Activated B cell treated with CpG ODN at 0.5 μM for 24 hours (primary cell): ENCODE measurements at places on chromosomes 7 and 10. TPM values are rescaled to one million over a fixed set of nuclear protein-coding genes. Genes with fewer than 3 reads are reported as not detected.

The PROSER2 gene
- 0.17 and 0.27 TPM in 2 replicates for total RNA-seq

The RASSF4 gene
- 2.0 and 2.5 TPM in 2 replicates for total RNA-seq

The HIBADH gene
- total RNA-seq: 9.8 and 10.0 TPM in 2 replicates

The CASTOR2 gene
- 0.66 and 0.73 TPM in 2 replicates for total RNA-seq

The AZGP1 gene
- not detected in 2 replicates for total RNA-seq

The EPO gene
- total RNA-seq: not detected in 2 replicates

The TMEM236 gene
- 0.09 and 0.10 TPM in 2 replicates for total RNA-seq

The HABP2 gene
- not detected in 2 replicates for total RNA-seq

The HPS1 gene
- total RNA-seq: 104 and 106 TPM in 2 replicates

The CCL24 gene
- total RNA-seq: 0.81 and 1.2 TPM in 2 replicates

The RELN gene
- total RNA-seq: not detected in 2 replicates

The PRR15 gene
- not detected in 2 replicates for total RNA-seq

The PODXL gene
- total RNA-seq: 0.93 and 1.4 TPM in 2 replicates

The SFRP5 gene
- total RNA-seq: not detected in 2 replicates

The INHBA gene
- total RNA-seq: 0.16 TPM in 1 of 2 replicates, not detected in the other

The GRM3 gene
- not detected in 2 replicates for total RNA-seq

The C7orf57 gene
- not detected in 2 replicates for total RNA-seq

The INMT gene
- 0.11 and 0.17 TPM in 2 replicates for total RNA-seq

The DRGX gene
- not detected in 2 replicates for total RNA-seq

The ADRA2A gene
- not detected in 2 replicates for total RNA-seq

The C10orf62 gene
- not detected in 2 replicates for total RNA-seq

The GSDME gene
- 3.1 and 4.1 TPM in 2 replicates for total RNA-seq

The FBXO24 gene
- total RNA-seq: 0.29 and 1.9 TPM in 2 replicates

The ICA1 gene
- total RNA-seq: not detected in 2 replicates

The CYP3A4 gene
- total RNA-seq: not detected in 2 replicates

The UCN3 gene
- not detected in 2 replicates for total RNA-seq

The SPDYE5 gene
- total RNA-seq: 0.20 TPM in 1 of 2 replicates, not detected in the other

The CADPS2 gene
- total RNA-seq: not detected in 2 replicates

The SPDYE3 gene
- total RNA-seq: not detected in 2 replicates

The ANAPC16 gene
- 128 and 137 TPM in 2 replicates for total RNA-seq

The PCDH15 gene
- not detected in 2 replicates for total RNA-seq

The ZNF12 gene
- 31.3 and 35.6 TPM in 2 replicates for total RNA-seq

The ANKRD30A gene
- not detected in 2 replicates for total RNA-seq

The MCU gene
- total RNA-seq: 13.8 and 15.5 TPM in 2 replicates

The SMKR1 gene
- 2.2 and 2.4 TPM in 2 replicates for total RNA-seq

The MSMB gene
- not detected in 2 replicates for total RNA-seq

The TBXAS1 gene
- 2.0 and 3.8 TPM in 2 replicates for total RNA-seq
